ENCODE measurements at places on chromosomes 4 and X.

DNA sequence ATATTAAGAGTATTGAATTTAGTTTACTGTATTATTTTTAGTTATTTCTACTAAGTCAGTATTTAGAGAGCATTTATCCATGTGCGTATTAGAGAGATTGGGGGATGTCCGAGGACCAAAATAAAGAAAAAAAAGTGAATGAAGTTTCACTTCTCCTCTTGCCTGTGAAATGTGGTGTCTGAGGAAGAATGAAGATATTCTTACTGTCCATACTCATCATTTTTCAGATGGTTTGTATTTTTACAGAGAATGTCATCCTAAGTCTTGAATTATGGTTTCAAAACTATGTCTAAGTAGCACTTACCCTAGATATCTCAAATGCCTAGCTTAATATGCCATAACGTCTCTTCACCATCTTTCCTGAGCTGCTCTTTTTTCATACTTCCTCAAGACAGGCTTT, 854.3 kb downstream of the C4orf33 start:
- no peaks in the 10 kb centered on the region for H3K27me3 ChIP-seq
- DNase-seq, result no peak
- H3K36me3 ChIP-seq, result no peaks in the 10 kb centered on the region
- no peak overlapping the region for H3K4me3 ChIP-seq
- no peak overlapping the region for H3K27ac ChIP-seq
- H3K4me1 ChIP-seq, result no peaks in the 10 kb centered on the region

DNA sequence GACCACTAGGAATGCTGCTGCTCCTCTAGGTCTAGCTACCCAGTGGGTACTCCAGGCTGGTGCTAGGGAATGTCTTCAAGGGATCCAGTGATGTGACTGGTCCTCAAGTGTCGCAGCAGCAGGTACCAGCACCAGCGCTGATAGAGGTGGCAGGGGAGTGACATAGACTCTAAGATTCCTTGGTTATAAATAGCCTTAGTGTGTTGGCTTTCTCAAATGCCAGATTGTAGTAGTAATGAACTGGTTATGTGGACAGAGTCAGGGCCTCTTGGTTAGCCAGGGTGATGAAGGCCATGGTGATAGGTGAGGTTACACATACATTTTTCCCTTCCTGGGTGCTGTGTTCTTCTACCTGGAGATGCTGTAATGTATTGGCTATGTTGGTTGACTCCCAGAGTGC, 38.3 kb downstream of the DCLK2 start:
- H3K27me3 ChIP-seq, result peaks cover 9% of the 10 kb centered on the region
- no peaks in the 10 kb centered on the region for H3K36me3 ChIP-seq
- H3K4me1 ChIP-seq, result no peaks in the 10 kb centered on the region
- H3K27ac ChIP-seq, result no peak overlapping the region
- no peak for DNase-seq

DNA sequence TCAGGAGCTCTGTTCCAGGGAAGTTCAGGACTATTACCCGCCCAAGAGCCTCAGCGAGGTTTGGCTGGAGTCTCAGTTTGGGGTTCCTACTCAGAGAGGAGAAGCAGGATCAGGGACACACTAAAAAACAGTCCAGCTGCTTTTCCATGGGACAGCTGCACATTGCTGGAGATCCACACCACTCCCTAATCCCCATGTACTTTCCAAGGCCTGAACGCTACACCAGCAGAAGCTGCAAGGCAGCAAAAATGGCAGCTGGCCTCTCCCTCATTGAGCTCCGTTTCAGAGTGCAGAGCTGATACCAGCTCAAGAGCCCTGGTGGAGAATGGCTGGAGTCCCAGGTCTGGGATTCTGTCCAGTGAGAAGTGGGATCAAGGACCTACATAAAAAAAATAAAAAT, 551.2 kb upstream of the PABPC5 start:
- no peaks in the 10 kb centered on the region for H3K36me3 ChIP-seq
- H3K4me1 ChIP-seq, result no peaks in the 10 kb centered on the region
- no peak overlapping the region for H3K4me3 ChIP-seq
- no peak overlapping the region for H3K27ac ChIP-seq
- DNase-seq, result no peak

DNA sequence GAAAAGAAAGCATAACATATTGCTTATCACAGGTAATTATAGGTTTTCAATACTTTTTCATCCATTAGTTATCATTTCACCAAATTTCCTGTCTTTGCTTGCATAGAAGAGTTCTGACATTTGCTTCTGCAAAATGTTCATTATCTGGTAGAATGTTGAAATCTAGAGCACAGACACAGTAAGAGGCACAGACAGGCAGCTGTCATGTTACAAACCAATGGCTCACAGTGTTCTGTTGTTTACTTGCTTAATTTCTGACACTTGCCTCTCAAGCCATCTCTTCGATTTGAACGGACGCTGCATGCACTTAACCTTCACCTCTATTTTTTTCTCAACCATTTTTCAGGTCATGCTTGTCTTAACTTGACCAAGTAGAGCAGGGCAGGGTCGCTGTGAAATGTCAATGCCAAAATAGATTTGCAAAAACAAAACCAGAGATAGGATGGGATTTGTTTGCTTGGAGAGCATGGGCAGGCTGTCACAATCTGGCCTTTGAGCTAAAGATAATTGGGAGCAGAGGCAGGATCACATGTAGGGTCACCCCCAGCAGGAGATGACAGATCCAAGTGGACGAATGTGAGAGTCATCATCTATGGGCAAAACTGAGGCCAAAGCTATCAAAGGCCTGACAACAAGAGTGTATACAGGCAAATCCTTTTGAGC, 292.3 kb downstream of the SMARCA1 start:
- H3K27ac ChIP-seq, result no peak overlapping the region
- H3K36me3 ChIP-seq, result no peaks in the 10 kb centered on the region
- no peak overlapping the region for H3K4me3 ChIP-seq

GRCh38 chr4:144547678-144548298, 98.2 kb upstream of the HHIP start:
- no peak overlapping the region for H3K27ac ChIP-seq
- H3K4me1 ChIP-seq, result no peaks in the 10 kb centered on the region
- no peak overlapping the region for H3K4me3 ChIP-seq
- H3K27me3 ChIP-seq, result no peaks in the 10 kb centered on the region
- DNase-seq, result no peak
- H3K36me3 ChIP-seq, result no peaks in the 10 kb centered on the region

DNA sequence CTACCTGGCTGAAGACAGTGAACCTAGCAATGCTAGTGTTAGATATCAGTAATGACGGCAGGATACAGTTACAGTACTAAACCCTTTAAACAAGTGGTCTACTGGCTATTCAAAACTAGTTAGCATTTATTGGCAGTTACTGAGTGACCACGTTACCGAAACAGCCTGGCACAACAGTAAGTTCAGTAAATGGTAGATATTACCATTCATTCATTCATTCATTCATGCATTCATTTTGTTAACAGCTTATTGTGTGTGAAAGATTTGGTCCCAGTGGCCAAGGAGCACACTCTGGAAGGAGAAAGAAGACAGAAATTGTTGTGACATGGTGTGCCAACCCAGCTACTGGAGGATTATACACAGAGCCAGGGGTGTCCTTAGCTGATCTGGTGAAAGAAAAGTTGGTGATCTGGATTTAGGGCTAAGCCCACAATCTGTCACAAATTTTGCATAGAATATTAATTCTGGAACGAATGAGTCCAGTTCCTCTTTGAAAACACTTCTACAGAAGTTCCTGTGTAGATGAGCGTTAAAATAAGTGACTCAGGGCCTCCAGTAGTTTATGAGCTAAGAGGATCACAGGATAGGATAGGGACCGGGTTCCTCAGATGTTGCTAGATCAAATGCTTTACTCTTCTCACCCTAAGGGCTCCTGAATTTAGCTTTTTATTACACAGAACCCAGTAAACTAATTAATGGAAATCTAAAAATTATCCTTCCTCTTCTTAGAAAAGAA, 179.1 kb downstream of the CBR4 start:
- H3K27me3 ChIP-seq, result peaks cover 35% of the 10 kb centered on the region
- H3K27ac ChIP-seq, result no peak overlapping the region
- H3K4me1 ChIP-seq, result peaks cover 12% of the 10 kb centered on the region
- DNase-seq, result no peak

All from activated CD4-positive, alpha-beta T cell treated with anti-CD3 and anti-CD28 coated beads for 36 hours (primary cell).